ENCODE measurements at places on chromosomes 3 and 15.
A peak's percentile ranks its signal among the peaks of the same experiment; 100 is the strongest.

GRCh38 chr15:24075420-24076089 is 388.4 kb upstream of the NDN start:
- no peak for DNase-seq

GRCh38 chr3:61360297-61360965 is 109.2 kb upstream of the FHIT start:
- no peak for DNase-seq

- no peak for DNase-seq
Observed at GRCh38 chr3:13826672-13827071, 53.2 kb downstream of the WNT7A start.

DNA sequence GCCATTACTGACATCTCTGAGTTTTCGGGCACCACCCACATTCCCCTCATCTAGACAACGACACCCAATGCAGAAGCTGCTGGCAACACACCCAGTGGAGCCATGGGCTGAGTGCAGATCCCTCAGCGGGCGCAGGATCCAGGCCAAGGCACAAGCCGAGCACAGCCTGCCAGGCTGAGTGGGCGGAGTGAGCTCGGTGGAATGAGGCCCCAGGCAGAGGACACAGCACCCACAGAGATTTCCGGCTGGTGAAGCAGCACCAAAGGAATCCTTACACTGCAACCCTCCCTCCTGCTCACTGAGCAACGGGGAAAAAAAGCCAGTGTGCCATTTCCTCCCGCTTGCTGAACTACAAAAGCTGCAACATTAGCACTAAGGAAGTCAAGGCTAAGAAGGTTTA is 34.3 kb downstream of the ZMAT3 start:
- DNase-seq = no peak

GRCh38 chr3:88003115-88003755 is 55.6 kb downstream of the CGGBP1 start:
- peak; percentile 48 for DNase-seq

DNA sequence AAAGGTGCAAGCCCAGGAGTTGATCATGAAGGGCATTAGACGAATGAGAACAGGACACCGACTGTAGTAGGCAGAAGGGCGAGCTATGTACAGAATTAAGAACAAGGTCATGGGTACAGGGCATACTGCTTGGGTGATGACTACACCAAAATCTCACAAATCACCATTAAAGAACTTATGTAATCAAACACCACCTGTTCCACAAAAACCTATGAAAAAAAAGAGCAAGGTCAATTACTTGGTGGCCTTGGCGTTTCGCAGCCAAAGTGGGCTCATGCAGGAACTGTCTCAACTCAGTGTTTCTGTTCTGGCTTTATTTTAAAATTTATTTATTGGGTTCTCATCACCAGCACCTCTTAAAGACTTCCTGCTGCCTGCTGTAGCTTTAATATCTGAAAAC is 2.1 kb downstream of the KAT2B start:
- DNase-seq = no peak

GRCh38 chr15:65258375-65259262 is 28.1 kb downstream of the PARP16 start:
- no peak for DNase-seq

DNA sequence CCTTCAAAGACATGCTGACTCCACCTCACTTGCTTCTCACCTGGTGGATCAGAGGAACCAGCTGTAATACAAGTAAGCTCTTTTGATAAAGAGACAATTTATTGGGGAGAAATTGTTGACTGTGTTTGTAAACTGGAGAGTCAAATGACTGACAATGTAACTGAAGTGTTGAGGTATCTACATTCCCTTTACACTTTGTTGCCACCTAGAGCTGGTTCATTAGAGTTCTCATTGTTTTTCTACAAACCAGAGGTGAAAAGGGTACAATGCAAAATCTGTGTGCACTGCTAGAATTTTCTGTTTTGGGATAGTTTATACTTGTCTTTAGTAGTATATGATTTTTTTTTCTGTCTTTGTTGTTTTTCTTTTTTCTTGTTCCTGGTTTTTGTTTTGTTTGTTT is 8.7 kb upstream of the LRRC58 start:
- no peak for DNase-seq

DNA sequence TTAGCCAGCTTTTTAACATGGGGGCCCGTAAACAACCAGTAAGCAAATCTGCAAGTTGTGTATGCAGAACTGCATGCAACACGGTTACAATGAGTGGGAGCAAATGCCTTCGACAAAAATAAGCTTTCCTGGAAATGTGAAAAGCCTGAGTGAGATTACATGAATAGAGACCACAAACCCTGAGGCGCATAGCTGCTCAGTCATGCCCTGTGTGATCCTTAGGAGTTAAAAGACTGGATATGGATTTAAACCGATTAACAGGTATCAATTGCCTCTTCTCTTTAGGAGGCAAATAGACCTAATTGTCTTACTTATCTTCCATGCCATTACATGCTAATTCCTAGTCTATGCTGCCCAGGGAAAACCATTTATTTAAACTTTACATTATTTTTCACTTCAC is 810.3 kb downstream of the ROBO1 start:
- no peak for DNase-seq

DNA sequence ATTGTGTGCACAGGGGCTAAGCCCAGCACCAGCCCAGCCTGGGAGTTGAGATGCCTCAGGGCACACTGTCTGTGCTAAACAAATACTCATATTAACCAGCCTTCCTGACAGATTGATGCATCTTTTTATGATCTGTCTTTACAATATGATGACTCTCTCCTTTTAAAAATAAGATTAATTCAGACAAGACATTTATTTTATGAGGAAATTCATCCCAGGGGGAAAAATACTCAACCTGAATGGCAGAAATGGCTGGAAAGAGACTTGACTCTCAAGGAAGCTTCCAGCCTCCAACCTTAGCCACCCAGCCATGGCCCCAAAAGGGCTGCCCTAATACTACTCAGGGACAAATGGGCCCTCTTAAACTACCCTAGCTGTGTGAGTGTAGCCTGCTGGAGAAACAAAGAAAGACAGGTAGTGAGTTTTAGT is 46.9 kb downstream of the NOX5 start:
- DNase-seq = no peak

DNA sequence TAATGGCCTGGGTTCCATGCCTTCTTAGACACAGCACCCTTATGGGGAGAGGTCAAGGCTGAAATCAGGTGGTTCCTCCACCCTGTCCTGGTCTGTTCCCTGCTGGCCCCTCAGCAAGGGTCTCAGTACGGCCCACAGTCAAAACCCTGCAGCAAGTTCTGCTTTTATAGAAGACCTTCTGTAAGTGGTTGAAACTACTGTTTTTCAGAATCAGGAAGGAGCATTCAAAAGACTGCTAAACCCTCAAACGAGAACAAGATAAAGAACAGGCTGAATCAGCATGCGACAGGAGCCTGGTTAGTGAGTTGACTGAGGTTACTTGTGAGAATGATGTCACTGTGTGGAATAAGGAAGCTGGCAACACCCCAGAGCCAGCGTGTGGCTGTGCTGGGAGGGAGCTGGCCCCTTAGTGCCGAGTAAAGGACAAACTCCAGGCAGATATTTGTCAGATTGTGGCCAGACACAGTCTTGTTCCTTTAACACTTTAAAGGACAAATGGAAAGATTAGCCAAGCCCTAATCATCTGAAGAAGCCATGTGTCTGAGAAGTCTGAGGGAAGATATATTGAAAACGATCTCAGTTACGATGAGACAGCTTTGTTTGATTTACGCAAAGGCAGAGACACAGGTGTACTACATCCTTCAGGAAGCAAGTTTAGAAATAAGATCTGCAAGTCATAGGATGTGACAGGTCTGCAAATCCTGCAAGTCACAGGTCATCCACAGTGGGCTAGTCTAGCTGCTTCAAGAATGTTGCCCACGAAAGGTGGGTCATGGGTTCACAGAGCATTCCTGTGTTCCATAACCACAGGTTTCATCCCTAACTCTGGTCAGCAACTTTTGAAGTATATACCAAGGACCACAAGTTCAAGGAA is 54.0 kb downstream of the B3GNT5 start:
- peak; percentile 84 for DNase-seq

- DNase-seq = no peak
Observed at GRCh38 chr3:58355179-58355578, 22.5 kb downstream of the PXK start.

GRCh38 chr3:12076031-12076430 is 71.8 kb downstream of the SYN2 start:
- no peak for DNase-seq

DNA sequence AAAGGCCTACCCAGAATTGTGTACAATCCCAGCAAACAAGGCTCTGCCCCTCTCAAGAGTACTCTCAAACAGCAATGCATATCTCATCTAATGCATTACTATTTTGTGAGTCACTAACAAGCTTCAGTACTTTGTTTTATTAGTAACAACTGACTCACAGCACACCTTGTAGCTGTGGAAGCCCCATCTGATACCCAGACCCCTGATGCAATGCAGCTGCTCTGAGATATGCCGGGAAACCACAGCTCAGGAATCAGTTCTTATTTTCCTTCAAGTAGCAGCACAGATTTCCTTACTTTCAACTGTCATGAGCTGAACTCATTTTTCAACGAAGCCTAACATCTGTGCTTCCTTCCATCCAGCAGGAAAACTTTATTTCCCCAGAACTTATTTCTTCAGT is 37.8 kb downstream of the CCNL1 start:
- no peak for DNase-seq

- no peak for DNase-seq
Observed at GRCh38 chr3:165755571-165755970, 81.7 kb downstream of the BCHE start.

DNA sequence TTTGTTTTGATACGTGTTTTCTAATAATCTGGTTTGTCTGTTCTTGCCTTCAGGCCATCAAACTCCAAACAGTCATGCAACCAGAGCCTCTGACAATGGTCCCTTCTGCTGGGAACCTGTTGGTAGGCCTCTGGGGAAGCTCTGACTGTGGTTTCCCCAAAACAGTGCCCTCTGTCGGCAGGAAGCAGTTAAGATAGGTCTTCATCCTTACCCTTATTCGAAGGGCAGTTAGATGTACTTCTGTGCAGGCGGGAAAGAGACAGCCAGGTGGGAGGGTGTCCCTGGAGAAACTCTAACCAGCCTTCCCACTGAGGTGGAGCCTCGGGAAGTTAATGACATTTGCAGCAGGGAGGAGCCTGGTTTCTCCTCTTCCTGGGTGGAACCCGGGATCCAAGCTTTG is 81.6 kb upstream of the CHMP2B start:
- DNase-seq = no peak

- no peak for DNase-seq
Observed at GRCh38 chr3:177783338-177783737, 586.1 kb upstream of the TBL1XR1 start.

- DNase-seq = no peak
Observed at GRCh38 chr3:195900436-195901355, 7.7 kb downstream of the TNK2 start.

GRCh38 chr3:51891242-51892039 is 11.7 kb downstream of the IQCF1 start:
- no peak for DNase-seq

- DNase-seq = no peak
Observed at GRCh38 chr3:21226086-21226485, 524.9 kb downstream of the ZNF385D start.

DNA sequence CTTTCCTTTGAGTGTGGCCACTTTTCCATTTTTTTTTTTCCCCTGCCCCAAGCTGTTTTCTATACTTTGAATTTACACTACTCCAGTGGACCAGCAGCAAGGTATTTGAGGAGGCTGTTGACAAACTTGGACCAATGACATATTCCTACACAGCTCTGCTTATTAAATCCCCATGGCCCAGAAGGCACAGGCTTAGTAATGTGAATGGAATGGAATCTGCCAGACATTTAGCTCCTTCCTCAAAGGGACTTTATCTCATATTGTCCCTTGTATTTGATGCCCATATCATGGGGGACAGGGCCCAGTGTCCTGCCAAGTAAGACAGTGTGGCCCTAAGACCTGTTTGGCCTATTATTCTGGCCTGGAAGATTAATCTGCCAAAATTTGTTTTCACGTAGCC is 107.5 kb downstream of the CHCHD6 start:
- no peak for DNase-seq

DNA sequence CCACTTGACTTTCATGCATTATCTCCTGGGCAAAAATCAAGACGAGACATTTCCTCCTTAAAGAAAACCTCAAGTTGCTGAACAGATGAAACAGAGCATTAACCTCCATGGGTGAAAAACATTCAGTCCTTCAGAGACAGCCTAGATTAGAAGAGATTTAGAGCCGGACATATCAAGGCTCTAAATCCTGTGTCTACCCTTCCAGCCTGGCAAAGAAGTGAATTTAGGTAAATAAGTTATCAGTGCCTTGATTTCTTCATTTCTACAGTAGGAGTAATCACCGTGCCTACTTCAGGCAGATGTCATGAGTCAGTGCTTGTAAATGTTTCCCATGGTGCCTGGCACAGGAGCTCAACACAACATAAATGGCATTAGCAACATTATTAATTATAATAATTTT is 159.3 kb upstream of the PRICKLE2 start:
- no peak for DNase-seq

DNA sequence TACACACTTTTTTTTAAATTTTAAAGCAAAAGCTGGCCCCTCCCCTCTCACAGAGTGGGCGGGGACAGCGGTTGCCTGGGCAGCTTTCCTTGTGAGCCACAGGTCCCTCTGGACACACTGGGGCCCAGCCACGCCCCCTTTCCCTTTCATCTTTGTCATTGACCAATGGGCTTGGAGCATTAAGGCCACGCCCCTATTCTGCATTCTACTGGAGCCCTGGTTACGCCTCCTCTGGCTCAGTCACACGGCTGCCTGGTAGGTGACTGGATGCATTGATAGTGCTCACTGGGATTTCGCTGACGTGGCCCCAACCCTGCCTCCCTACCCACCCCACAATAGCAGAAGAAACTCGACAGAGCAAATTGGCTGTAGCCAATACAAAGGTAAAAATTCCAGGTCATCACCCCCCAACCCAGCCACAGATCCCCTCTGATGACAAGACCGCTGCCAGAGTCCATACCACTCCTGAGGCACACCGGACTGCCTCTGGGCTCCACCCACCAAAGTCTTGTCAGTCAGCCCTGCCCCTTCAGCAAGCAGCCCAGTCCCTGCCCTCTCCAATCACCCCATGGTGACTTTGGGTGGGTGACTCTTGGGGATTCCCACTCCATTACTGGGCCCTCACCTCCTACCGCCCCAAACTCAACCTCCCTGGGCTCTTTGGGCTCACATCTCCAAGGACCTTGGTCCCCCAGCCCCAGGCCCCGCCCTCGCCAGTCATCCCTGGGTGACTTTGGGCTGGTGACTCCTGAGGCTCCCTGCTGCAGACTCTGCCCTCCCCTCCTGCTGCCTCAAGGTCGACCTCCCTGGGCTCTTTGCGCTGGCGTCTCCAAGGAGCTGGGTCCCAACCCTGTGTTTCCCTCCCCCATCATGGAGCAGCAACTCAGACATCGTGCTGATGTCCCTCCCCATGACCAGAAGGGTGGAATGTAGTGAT is 112.2 kb upstream of the FAN1 start:
- DNase-seq = no peak
